ENCODE measurements at places on chromosomes 6 and 20.

- DNase-seq: no peak
Observed at GRCh38 chr6:23316131-23316530, 746.8 kb downstream of the HDGFL1 start.

DNA sequence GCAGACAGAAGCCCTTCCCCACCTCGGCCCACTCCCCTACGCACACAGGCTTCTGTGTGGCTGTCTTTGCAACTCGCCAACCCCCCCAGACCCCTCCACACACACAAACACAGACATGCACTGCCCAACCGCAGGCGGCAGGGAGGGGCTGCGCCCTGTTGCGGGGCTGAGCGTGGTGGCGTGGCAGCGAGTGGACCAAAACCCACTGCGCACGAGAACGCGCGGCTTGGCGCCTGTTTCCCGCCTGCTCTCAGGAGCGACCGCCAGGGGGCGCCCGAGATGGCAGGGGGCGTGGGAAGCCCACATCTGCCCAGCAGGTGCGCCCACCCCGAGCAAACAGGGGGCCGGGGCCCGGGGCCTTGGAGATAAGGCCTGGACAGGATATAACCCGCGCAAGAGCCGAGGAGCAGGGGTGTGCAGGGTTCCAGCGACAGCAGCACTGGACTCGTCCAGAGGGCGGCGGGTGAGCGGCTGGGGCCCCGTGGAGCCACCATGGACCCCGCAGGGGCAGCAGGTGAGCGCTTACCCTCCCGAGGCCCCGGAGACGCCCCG, at the start of gene RBPJL:
Gene RBPJL (plus strand): TSS at position 410 of the 552 bp plus-strand sequence. CDS start 83 bp downstream, at position 493.
- DNase-seq: peak; percentile 53

DNA sequence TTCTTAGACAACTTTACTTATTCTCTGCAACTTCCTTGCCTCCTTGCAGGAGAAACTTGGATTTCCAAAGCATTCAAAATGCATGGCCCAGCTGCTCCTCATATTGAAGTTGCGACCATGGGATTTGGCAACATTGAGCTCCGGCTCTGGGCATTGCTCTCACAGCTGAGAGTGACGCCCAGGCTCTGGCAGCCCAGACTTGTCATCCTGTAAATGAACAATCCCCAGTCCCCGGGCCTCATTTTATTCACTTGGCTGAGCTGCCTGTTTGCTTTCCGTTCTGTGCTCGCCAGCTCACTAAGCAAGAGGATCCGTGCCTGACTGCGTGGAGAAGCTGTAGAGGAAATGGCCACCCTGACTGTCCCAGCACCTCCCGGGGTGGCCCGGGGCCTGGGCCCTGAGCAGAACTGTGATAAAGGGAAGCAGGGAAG, 119.5 kb upstream of the CD93 start:
- no peak for DNase-seq

- no peak for DNase-seq
Observed at GRCh38 chr6:117817499-117817898, 89.6 kb upstream of the SLC35F1 start.

DNA sequence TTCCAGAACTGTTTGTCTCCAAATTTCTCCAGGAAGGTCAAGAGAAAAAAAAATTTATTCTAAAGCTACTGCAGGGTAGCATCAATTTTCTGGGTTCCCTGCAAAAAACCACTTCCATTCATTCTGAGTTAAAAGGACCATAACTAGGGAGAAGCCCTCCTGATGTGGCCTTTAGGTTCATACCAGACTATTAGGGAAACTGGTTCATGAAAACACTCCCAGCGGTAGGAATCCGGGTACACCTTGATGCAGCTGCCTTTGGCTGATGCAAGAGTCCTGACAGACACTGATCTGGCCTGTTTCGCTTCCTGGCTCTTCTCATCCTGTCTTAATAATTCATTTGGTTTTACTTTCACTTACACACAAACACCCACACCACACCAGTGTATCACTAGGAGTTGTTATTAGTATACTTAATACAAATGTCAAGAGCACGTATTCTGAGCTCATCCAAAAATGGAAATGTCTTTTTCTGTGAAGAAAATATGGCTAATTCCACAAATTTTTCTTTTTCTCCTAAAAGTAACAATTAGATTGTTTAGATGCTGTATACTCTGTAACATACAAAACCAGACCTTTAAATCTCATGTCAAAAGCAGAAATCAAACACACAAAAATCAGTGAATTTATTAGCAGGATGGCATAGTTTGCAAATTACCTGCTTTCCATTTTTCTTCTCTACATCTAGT, 38.4 kb upstream of the ARHGAP18 start:
- no peak for DNase-seq

DNA sequence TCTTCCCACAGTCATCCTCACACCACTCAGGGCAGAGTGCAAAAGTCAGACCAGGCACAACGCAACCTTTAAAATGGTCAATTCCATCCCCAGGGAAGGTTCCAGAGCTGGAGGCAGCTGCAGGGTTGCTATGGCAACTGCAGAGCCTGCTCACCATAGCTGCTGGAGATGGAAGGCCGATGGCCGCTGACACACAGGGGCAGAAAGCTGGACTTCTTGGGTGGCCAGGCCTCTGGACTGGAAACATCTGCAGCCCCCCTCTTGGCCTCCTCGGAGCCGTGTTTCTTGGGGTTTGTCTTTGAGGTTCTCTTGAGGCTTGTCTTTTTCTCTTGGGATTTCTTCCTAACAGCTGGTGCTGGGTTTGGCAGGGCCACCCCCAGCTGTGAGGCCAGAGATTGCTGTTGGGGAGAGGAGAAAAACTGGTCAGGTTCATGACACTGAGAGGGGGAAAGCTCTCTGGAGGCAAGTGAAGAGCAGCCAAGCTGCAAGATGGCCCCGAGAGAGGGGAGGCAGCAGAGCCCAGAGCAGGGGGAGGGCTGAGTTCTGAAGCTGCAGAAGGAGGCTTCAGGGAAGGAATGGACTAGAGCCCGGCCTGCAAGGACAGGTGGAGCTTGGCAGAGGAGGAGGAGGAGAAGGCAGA, 10.2 kb downstream of the BNIP5 start:
- DNase-seq: no peak

DNA sequence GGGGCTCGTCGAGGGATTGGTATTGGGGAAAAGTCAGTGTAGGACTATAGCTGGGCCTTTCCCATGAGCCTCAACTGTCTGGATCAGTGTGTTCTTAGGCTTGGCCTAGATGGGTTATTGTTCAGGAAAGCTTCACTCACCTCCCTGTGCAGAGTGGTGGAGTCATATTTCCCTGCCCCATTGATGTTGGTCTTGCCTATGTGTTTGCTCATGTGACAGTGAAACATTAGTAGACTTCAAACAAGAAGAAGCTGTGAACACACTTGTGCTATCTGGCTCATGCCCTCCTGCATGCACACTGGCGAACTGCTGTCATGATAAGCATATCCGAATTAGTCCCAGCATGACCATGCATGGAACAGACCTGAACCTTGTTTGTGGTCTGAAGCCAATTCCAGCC, 171.1 kb downstream of the DHX35 start:
- DNase-seq: no peak

DNA sequence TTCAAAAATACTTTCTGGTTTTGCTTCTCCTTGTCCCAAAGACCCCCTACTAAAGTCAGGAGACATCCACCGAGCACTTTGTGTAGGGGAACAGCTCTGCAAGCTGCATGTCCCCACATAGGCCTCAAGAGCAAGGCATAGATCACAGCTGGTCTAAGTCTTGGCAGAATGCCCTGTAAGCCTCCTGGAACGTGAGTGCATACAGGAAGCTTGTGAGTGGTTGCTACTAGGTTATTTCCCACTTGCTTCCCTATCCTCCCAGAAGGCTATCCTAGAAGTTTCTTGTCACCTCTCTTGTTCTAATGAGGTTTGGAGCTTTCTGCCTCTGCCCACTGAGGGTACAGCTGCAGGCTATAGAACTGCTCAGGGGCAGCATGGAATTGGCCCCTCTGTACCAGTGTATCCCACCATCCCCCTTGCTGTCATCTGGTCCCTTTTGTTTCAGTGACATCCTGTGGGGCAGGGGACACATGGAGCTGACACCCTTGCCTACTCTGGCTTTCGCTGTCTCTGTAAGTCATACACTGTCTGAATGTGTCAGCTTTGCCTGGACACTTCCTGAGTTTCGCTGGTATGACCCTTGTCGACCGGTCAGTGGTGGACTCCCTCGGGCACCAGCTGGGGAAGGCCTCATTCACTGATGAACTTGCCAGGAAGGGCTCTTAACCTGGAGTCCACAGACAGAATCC, 35.6 kb upstream of the KCNK16 start:
- no peak for DNase-seq

- no peak for DNase-seq
Observed at GRCh38 chr6:24919056-24919892, 16.5 kb downstream of the RIPOR2 start.

GRCh38 chr20:64083378-64083803, 807 bp downstream of the LKAAEAR1 start:
- peak; percentile 75 for DNase-seq

DNA sequence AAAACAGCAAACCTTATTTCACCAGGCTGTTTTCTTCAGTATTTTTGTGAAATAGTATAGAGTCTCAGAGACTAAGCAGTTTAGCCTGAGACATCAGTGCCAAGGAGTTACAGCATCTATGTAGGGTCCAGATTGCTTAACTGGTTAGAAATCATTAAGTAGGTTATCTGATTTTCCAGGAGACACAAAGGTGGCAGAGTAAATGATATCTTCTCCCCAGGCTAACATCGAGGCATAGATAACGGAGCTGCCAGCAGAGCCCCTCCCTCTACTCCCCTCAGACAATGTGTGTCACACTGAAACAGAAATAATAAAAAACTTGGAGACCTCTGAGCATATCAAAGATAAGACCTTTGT, 473.0 kb upstream of the CITED2 start:
- no peak for DNase-seq

GRCh38 chr6:108501559-108501958, 59.2 kb upstream of the FOXO3 start:
- DNase-seq: no peak

- no peak for DNase-seq
Observed at GRCh38 chr6:40036186-40036585, 101.9 kb upstream of the MOCS1 start.

- DNase-seq: no peak
Observed at GRCh38 chr6:157271911-157272310, 51.4 kb downstream of the TMEM242 start.

DNA sequence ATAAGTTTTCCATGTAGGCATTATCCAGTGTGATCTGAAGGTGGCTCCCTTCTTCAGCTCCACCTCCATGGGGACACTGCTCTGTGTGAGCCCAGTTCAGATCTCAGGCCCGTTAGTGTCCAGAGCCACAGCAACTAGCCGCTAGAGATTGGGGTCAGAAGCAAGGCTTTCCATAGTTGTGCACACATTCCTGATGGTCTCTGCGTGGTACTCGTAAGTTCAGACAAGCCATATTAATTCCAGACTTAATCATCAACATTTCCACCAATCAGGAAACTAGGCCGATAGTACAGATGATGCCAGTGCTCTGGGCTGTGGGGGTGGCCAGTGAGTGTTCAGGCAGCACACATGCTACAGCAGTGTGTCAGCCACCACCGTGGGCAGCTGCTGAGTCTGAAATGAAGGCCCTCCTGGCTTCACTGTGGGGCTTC, 17.5 kb upstream of the SYNCRIP start:
- no peak for DNase-seq

DNA sequence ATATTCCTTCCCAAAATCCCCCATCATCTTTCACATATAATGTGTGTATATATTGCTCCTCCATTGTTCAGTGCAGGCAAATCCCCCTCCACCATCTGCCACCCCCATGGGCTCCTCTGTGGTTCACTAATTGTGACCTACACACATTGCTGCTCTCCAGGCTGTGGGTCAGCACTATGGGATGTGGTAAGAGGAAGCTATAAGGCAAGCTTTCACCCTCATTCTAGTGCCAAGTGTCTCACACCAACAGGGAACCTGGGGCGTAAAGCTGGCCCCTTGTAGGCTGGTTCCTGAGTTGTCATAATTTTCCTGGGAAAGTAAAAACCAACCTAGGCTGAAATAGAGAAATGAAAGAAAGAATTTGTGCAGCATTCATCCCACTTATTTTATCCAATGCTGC, 16.8 kb downstream of the FKBP1A start:
- no peak for DNase-seq

DNA sequence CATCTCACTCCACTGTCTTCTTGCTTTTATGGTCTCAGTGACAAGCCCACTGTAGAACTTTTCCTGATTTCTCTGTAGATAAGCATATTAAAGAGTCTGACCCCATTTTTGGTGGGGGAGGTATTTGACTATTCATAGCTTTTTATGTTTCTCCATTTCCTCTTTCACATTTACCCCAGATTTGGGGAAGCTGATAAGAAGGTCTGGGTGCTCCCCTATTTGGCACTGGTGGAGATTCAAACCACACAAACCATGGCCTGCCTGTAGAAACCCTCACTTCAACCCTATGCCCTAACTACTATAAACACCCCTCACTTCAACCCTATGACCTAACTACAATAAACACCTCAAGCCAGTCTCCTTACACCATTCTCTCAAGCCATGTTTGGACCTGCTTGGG, 196.2 kb upstream of the SYNDIG1 start:
- DNase-seq: no peak

DNA sequence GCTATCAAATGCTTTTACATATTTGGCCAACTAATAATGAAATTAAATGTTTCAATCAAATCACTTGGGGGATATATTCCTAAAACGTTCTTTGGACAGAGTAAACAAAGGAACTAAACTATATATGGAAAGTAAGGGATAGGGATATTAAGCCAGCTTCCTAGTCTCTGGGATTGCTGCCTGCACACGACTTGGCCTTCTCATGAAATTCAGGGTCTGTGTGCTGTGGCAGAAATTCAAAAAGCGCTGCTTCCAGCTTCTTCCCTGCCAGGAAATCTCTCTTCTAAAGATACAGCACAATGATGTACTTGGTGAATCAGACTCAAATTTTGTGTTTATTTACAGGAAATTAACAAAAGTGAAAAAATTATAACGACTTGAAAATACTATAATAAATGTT, 206.3 kb upstream of the RAB32 start:
- no peak for DNase-seq

- DNase-seq: no peak
Observed at GRCh38 chr20:38094373-38094891, 60.9 kb downstream of the RPRD1B start.

DNA sequence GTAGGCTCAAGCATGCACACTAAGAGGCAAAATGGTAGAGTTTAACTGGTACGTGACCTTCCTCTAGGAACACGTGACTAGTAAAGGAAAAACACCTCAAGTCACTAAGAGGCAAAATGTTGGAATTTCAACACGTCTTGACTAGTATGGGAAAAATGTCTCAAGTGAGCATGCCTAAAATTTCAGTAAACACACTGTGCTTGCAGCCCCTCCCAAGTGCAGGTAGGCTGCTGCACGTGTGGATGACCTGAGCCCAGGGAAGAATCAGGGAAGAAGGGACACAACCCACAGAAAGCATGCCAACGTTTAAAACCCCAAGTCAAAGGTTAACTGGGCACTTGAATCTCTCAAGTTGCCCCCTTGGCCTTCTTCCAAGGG, 162.2 kb downstream of the TENT5A start:
- DNase-seq: no peak

GRCh38 chr6:53348371-53349208, at the start of gene ELOVL5:
Gene ELOVL5, minus strand, starts transcription at chr6:53348950. Its CDS starts 53,251 bp downstream, at chr6:53295699.
- peak; percentile 87 for DNase-seq

Data from progenitor cell of endocrine pancreas (in vitro differentiated cells).